ENCODE measurements at places on chromosomes 3 and 15.
A peak's percentile ranks its signal among the peaks of the same experiment; 100 is the strongest.

- DNase-seq = no peak
These were observed 13.0 kb upstream of the RAMAC start for GRCh38 chr15:82972990-82973389.

DNA sequence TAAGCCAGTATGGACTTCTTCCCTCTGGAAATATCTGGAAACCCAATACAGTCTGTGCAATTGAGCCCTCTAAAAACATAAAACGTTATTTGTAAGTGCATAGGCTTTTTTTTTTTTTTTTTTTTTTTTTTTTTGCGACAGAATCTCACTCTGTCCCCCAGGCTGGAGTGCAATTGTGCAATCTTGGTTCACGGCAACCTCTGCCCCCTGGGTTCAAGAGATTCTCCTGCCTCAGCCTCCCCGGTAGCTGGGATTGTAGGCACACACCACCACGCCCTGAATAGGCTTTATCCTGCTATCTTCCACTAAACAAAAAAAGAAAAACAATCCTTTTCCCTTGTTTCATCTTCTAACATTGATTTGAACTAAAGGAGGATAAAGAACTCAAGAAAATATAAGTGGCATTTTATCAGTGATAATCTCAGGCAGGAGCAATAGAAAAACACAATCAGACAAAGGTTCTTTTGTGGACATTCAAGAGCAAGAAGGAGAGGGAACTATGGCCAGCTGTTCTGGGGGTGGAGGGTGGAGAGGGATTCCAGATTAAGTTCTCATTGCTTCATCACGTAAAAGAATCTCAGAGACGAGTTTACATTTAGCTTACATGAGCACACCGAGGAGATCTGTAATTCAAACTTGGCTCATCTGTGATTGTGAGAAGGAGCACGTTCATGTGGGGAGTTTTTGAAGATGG is 68.6 kb downstream of the ITGB5 start:
- no peak for DNase-seq

DNA sequence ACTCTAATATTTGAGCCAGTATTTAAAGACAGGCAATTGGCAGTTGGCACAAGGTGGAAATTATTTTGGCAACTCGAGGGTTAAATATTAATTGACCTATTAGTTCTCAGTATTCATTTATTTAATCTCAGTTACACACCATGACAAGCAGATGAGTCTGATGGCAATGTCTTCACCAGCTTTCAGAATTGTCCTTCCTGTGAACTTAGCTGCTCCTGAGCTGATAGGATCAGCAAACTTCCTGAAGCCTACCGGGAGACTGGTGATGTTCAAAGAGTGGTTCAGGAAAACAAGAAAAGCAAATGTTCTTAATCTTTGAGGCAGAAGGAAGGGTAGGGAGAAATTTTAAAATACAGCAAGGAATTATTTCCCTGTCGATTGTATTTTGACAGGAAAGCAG is 522.2 kb downstream of the SOX2 start:
- no peak for DNase-seq

- DNase-seq = no peak
These were observed 258.3 kb upstream of the ICE2 start for GRCh38 chr15:60737217-60737616.

GRCh38 chr3:160638184-160638583 is 38.8 kb upstream of the ARL14 start:
- DNase-seq = no peak

DNA sequence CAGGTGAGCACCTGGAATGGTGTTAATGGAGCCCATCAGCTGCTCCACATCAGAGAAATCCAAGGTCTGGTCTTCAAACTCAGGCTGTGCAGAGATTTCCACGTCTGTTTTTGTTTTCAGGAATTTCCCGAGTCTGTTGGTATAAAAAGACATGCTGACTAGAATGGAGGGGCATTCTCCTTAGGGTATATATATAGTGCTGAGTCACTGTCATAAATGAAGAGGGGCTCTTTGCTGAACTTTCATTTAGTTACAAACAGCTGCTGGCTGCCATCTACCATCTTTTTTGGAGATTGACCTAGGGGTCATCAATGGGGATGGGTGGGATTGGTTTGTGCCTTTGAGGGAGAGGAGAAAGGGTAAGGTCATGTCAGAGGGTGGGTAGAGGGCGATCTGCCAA is 27.1 kb downstream of the FSD2 start:
- no peak for DNase-seq

GRCh38 chr15:57752436-57752835 is 45.9 kb downstream of the POLR2M start:
- DNase-seq = no peak

GRCh38 chr3:48982016-48982415 is 8.0 kb upstream of the P4HTM start:
- DNase-seq = no peak

- DNase-seq = no peak
These were observed 288.3 kb downstream of the CNTN6 start for GRCh38 chr3:1380926-1381646.

DNA sequence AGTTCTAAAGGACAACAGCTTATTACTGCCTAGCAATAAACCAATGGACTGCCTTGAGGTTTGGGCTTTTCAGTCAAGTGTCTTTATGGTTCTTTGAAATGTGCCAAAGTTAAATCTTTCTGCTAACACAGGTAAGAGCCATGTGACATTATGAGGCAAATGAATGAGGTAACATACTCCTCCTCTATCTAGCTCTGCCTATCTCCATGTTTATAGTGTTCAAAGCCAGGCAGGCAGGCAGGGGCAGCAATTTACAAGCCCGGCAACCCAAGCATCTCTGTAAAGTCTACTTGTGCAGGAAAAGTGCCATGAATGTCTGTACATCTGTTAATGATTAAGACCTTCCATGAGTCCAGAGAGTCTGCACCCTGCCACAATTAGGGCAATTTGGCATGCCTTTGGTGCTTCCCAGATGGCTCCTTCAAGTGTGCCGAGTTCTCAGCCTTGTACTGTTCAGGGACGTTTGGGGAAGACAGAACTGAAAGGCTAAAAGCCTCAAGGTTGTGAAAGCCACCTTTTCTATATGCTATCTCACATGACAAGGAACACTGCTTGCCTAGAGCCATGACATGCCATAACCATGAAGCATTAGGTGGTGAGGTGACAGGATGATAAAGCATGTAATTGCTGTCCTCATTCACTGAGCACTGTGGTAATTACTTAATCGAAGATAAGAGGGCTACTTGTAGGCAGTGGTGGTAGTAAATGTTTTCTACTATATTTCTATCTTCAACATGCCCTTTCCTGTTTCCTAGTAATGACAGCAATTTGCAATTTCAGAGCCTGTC is 41.4 kb upstream of the EIF1B start:
- DNase-seq = peak; percentile 35

DNA sequence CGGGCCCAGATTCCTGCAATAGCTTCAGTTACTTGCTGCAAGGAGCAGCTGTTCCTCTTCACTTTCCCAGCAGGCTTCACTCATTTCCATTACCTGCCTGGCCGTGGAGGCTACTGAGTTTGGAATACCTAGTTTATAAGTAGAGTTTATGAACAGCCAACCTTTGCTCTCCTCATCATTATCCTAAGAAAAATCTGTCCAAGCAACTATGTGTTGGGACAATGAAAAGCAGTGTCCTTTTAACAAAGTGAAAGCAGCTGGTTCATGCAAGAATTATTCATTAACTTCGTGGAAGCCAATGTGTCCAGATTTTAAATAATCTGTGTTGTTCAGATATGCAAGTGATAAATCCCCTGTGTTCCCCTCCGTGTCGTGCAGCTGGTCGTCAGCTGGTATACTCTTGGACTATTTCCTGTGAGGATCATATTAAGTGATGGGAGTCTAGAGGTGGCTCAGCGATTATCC is 39.3 kb upstream of the SSR3 start:
- DNase-seq = peak; percentile 43

- no peak for DNase-seq
These were observed 28.4 kb downstream of the TTC14 start for GRCh38 chr3:180630371-180630770.

DNA sequence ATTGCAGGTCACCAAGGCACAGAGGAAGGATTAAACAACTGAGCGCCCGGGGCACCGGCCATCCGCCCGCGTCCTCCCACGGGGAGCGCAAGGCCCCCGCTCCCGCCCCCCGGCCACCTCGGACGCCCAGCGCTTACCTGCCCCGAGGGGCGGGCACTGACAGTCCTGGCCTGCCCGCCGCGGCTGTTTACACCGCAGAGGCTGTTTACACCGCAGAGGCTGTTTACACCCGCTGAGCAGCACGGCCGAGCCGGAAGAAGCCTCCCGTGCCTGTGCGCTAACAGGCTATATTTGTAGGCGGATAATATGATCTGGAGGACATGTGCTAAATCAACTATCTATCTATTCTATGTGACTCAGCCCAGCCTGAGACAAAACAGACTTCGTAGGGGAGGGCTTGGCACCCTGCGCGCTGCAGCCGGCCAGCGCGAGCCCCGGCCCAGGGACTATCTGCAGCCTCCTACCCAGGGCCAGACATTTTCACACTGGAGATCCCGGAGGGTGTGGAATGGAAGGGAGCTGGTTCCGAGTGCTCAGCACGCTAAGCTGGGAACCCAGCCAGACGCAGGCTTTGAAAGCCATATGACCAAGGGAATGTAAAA is at the start of gene LRRC2:
Gene LRRC2 (minus strand): TSS at position 263 of the 602 bp plus-strand sequence. CDS start 14,711 bp downstream, outside the sequence.
- DNase-seq = peak; percentile 68

GRCh38 chr3:116051040-116051439 is 394.2 kb downstream of the LSAMP start:
- DNase-seq = no peak

DNA sequence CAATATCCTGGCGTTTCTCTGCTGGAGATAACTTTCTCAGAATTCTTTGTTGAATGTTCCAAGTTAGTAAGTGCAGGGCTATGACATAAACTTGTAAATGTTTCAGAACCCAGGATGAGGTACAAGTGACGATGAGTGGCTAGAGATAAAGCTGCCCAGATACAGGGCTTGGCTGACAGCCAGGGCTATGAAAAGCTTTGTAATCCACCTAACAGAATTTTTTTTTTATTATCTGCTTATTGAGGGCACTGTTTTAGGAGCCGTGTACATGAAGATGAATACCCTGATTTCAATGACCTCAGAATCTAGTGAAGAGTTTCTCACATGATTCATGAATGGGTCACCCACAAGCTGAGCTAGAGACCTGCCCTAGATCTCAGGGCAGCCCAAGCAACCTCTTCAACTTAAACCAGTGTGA is 431.4 kb downstream of the DIPK2A start:
- DNase-seq = peak; percentile 22

- no peak for DNase-seq
These were observed 36.5 kb downstream of the QTRT2 start for GRCh38 chr3:114093016-114093380.

GRCh38 chr3:74107451-74107850 is 482.7 kb upstream of the PDZRN3 start:
- no peak for DNase-seq

DNA sequence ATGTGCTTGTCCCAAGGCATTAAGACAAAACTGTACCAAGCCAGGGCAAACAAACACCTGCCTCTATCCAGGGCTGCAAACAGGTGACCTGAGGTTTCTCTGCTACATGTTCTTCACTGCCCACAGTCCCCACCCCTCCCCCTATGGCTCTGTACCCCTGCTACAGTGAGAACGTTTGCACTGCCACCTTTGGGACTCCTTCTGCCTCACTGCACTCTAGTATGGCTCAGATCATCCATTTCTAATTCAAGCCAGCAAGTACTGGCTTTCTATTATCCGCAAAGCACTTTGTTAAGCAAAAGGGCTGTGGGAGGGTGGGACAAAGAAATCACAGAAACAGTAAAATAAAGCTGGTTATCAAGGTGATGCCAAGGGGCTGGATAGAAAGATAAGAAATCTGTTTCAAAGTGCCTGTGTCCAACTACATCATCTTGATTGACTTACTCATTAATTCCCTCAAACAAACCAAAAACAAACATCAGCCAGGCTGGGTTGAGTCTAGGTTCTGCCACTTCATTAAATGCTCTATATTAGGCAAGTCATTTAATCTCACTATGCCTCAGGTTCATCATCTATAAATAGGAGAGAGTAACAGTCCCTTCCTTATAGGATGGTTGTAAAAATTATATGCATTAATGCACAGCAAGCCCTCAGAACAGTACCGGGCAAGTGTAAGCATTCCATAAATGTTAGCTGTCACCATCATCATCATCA is 95.3 kb downstream of the PDZRN3 start:
- no peak for DNase-seq

GRCh38 chr3:133295944-133296917 is 103.6 kb upstream of the BFSP2 start:
- DNase-seq = no peak

DNA sequence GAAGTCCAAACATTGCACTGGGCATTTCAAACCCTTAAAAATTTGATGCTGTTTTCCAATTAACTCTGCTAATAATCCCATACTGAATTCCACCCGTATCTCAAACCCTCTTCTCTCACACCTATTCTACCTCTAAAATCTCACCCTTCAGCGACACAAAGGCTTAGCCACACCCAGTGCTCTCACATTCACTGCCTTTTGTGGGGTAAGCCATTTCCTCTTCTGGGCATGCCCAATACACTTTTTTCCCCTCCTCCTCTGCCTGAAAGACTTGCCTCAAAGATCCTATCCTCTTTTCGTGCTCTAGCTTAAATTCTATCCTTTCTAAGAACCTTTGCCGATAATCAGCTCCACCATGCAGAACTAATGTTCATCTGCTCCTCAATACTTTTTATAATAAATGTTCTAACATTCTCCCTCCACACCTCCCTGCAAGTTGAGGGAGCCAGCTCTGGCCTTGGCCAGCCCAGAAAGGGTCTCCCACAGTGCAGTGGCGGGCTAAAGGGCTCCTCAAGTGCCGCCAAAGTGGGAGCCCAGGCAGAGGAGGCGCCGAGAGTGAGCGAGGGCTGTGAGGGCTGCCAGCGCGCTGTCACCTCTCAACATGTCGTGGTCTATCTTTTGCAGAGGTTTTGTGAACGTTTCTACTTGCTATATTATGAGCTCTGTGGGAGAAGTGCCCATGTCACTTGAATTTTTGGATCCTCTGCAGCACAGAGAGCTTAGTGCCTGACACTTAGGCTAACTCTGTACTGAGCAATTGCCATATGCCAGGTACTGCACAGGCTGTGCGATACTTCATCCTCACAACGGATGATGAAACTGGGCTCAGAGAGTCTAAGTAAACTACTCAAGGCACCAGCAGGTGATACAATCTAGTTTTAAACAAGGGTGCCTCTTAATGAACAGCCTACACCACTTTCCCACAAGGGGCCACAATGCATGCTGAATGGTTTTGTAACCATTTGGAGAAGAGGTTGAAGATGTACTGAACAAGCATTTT is 53.6 kb upstream of the BCL6 start:
- DNase-seq = no peak

DNA sequence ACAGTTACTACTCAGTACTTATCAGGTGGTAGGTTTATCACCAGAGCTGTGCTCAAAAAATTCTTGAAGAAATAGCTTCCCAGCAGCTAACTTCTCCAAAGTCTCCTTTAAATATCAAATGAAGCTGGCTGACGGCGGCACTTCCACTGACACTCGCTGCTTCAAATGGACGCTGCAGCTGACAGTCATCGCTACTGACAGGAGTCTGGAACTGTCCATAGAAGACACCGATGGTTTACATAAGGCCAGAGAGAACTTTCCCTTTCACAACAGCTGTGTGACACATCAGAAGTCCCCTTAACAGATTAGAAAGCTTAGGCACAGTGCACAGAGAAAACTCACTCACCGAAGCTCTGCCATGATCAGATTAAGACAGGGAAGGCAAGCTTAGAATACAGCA is 270.2 kb downstream of the SHOX2 start:
- DNase-seq = no peak

GRCh38 chr3:179174898-179175297 is 26.7 kb downstream of the PIK3CA start:
- DNase-seq = no peak

Data from hepatocyte (in vitro differentiated cells).